ENCODE measurements at places on chromosomes 5 and 9.

DNA sequence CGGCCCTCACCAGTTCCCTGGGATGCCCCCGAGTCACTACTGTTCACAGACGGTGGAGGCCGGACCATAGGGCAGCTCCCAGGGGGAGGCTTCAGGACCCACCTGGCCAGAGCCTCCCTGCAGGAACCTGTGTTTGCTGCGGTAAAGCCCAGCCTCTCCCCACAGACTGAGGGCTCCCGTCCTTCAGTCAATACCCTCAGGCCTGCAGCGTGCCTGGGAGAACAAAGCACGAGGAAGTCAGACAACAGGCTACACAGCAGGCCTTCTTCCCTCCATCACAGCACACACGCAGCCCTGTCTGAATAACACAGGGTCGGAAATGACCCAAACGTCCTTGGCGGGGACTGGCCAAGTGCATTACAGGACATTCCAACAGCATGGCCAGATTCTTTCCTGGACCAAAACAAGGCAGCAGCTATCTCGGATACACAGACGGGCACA, 34.4 kb downstream of the COL23A1 start:
- no peak for DNase-seq
- no peaks in the 10 kb centered on the region for H3K27me3 ChIP-seq
- H3K27ac ChIP-seq: no peak overlapping the region
- H3K4me1 ChIP-seq: no peaks in the 10 kb centered on the region
- H3K36me3 ChIP-seq: no peaks in the 10 kb centered on the region
- H3K4me3 ChIP-seq: no peak overlapping the region

DNA sequence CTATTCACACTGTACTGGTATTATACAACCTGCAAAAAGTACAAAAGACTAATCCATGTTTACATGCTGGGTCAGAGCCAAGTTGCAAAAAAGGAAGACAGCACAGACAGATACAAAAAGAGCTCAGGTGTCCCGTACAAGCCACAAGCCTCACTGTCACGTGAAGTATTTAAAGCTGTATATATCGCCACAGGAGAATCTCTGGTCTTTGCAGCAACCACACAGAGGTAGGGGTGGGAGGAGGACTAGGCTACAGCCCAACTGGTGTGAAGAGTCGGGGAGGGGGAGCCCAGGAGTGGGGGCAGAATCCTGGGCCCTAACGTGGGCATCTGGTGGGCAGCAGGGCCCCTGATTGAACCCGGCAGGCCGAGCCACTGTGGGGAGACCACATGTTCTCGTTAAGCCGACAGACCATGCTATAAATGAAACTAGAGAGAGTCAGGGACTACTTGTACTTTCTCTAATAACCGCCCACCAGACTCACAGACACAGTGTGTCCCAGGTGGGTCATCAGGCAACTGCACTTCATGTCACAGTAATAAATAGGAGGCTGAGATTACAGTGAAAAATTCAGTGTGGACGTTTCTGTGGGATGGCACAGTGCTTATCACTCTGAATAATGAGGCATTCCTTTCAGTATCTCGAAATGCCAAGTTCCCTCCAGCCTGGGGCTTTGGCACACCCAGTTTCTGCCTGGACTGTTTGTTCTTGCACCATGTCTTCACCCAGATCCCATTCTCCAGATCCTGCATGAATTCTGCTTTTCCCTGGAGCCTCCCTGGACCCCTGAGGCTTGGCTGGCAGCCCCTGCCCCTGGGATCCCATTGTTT, 79.3 kb upstream of the SH3PXD2B start:
- no peaks in the 10 kb centered on the region for H3K27me3 ChIP-seq
- no peak overlapping the region for H3K4me3 ChIP-seq
- no peaks in the 10 kb centered on the region for H3K4me1 ChIP-seq
- DNase-seq: no peak

DNA sequence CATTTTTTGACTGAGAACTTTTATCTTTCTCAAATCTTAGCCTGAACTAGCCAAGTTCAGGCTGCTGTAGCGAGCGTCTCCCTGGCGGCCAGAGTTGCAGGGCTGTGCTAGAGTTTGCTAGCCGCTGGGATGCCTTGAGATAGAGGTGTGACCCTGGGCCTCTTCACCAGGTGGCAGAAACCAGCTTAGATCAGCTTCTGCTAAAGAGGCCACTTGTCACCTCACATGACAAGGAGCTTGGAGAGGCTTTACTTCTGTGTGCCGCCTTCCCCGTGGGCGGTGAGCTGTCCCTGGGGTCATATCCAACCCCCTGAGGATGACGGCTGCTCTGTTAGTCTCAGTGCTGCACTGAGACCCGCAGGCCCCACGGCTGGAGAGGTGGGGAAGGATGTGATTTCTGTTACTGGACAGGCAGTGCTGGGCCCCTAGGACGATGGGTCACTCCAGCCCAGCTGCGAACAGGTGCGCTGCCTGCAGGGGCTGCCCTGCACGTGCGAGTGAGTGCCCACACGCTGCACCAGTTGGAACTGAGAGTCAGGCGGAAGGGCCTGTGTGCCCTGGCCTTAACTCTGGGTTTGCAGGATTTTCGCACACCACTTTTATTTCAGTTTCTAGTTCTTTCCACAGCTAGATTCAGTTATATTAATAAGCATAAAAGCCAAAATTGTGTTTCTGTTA, 63.8 kb downstream of the EHMT1 start:
- no peaks in the 10 kb centered on the region for H3K4me1 ChIP-seq
- H3K36me3 ChIP-seq: no peaks in the 10 kb centered on the region
- H3K27me3 ChIP-seq: no peaks in the 10 kb centered on the region
- H3K27ac ChIP-seq: no peak overlapping the region
- H3K4me3 ChIP-seq: no peak overlapping the region

GRCh38 chr5:71475788-71476384, 20.4 kb downstream of the BDP1 start:
- H3K27ac ChIP-seq: no peak overlapping the region
- no peaks in the 10 kb centered on the region for H3K36me3 ChIP-seq
- no peak overlapping the region for H3K4me3 ChIP-seq

DNA sequence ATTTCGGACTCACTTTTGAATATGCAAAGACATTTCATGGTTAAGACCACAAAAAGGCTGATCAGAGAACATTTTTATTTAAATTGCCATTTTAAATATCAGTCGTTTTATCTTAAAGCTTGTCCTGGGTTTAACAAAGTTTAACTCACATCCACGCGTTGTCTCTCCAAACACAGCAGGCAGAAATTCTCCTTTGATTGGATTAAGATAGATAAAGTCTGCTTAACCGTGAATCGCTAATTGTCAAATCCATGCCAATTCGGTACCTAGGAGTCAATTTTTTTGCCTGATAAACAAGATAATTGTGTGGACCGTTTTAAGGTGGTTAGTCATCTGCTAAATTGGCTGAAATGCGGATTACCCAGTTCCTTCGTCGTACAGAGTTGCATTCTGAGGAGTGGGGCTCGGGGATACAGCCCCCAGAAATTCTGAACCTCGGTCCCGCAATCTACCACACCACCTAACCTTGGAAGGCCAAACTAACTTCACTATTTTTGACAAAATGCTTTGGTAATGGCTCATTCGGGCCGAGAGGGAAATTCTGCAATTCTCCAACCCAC, 665 bp upstream of the BTF3 start:
- no peaks in the 10 kb centered on the region for H3K27me3 ChIP-seq
- DNase-seq: no peak
- H3K4me3 ChIP-seq: peak overlapping the region; percentile 93
- no peaks in the 10 kb centered on the region for H3K4me1 ChIP-seq
- H3K27ac ChIP-seq: peak overlapping the region; percentile 91
- H3K36me3 ChIP-seq: no peaks in the 10 kb centered on the region

- no peaks in the 10 kb centered on the region for H3K4me1 ChIP-seq
- H3K27ac ChIP-seq: no peak overlapping the region
- H3K27me3 ChIP-seq: no peaks in the 10 kb centered on the region
- H3K4me3 ChIP-seq: no peak overlapping the region
- no peak for DNase-seq
- no peaks in the 10 kb centered on the region for H3K36me3 ChIP-seq
Measured at GRCh38 chr5:5480481-5481111, 58.1 kb downstream of the ICE1 start.

GRCh38 chr9:126317513-126317912, 9.1 kb upstream of the MVB12B start:
- H3K36me3 ChIP-seq: no peaks in the 10 kb centered on the region
- no peak overlapping the region for H3K4me3 ChIP-seq
- H3K4me1 ChIP-seq: no peaks in the 10 kb centered on the region
- DNase-seq: no peak

- no peak for DNase-seq
- H3K4me1 ChIP-seq: no peaks in the 10 kb centered on the region
- H3K36me3 ChIP-seq: no peaks in the 10 kb centered on the region
Measured at GRCh38 chr5:106397700-106398099, 1273.0 kb downstream of the EFNA5 start.

DNA sequence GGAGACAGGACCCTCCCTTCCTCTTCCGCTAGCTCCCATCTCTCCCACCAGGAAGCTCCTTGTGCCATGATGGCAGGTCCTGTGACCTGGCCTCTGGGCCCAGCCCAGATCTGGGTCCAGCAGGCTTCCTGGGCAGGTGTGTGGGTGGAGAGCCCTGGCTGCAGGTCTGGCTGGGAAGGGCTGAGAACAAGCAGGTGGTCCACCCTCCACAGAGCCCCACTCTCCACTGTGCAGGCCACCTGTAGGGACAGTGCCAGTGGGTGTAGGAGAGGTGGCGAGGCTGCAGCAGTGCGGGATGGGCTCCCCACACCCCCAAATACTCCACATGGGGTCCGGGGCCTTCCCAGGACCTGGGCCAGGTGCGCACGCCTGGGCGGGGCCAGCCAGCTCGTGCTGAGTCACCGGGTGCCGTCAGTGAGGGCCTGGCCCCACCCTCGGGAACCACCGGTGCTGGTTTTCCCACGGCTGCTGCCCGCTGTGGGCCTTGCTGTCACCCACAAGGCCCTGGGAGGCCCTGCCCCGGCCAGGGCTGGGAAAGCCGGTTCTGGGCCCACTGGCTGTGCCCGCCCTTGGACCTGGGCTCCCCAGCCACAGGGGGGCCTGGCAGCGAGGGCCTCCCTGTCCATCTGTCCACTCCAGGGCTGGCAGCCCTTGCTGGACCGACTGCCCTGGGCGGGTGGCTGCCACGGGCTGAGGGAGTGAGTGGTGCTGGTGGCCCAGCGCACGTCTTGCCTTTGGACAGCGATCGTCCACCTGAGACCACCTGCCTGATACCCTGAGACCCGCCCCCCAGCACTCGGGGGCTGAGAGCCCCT, 9.3 kb upstream of the NRARP start:
- H3K4me1 ChIP-seq: no peaks in the 10 kb centered on the region
- no peaks in the 10 kb centered on the region for H3K36me3 ChIP-seq
- H3K4me3 ChIP-seq: no peak overlapping the region
- no peaks in the 10 kb centered on the region for H3K27me3 ChIP-seq
- no peak for DNase-seq

DNA sequence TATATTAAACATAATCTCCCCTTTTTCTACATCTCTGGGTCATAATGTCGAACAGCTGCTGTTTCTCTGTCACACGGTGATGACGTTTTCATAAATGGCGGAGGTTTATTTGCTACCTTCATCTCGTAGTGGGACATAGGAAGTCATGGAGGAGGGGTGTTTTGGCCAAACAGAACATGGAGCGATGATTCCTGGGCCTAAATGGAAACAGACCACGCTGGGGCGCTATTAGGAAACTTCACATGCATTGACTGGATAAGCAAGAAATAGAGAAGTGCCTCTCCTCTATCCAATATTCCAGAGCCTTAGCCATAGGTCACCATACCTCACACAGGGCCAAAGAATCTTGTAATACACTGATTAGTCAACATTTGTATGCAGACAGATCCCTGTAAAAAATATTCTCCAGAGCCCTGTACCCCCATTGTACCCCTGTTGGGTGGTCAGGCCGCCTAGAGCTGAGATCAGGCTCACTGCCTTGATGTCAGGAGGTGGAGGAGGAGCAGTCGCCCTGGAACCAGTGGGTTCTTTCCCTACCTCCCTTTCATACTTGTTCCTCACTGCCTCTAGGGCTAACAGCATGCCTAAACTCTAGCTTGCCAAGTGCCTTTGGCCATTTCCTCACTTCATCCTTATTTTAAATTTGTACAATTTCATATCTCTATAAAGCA, 77.8 kb upstream of the SPIN1 start:
- no peak for DNase-seq
- no peak overlapping the region for H3K4me3 ChIP-seq
- H3K27me3 ChIP-seq: no peaks in the 10 kb centered on the region
- no peaks in the 10 kb centered on the region for H3K36me3 ChIP-seq
- no peak overlapping the region for H3K27ac ChIP-seq

DNA sequence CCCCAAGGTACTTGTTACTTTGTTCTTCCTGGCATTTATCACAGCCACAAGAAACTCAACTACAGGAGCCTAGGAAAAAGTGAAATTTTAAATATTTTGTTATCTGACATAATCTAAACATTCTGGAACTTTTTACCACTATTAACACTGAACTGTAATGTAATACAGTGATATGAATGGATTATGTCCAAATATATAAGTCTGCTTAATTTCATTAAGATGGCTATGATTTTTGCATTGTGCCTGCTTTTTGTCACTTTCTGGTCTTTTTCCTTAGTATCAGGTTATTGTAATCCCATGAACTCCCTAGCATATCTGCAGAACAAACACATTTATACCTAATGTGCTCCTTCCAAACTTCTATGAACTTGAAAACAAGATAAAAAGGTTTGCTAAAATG, 35.8 kb downstream of the PJA2 start:
- no peak for DNase-seq
- H3K27ac ChIP-seq: no peak overlapping the region
- no peaks in the 10 kb centered on the region for H3K36me3 ChIP-seq
- no peaks in the 10 kb centered on the region for H3K27me3 ChIP-seq
- no peaks in the 10 kb centered on the region for H3K4me1 ChIP-seq
- no peak overlapping the region for H3K4me3 ChIP-seq

- no peaks in the 10 kb centered on the region for H3K36me3 ChIP-seq
- DNase-seq: no peak
- H3K4me1 ChIP-seq: no peaks in the 10 kb centered on the region
Measured at GRCh38 chr5:60230456-60230855, 336.9 kb upstream of the PDE4D start.

DNA sequence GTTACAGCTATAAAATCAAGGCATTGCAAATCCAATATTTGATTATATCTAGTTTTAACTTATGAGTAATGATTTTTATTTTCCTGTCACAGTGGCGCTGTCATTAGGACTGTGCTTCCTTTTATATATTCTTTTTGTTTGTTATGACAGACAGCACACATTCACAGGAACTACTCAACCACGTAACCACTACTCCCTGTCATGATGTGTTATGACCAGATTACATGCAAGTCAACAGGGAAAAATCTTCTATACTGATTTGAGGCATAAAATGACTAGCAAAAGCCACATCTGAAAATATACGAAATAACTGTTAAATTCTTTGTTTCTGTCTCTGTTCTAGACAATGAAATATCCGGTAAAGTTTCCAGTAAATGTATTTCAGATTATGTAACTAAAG, 25.4 kb downstream of the SREK1 start:
- no peaks in the 10 kb centered on the region for H3K4me1 ChIP-seq
- no peak overlapping the region for H3K4me3 ChIP-seq
- no peaks in the 10 kb centered on the region for H3K36me3 ChIP-seq
- DNase-seq: no peak
- no peak overlapping the region for H3K27ac ChIP-seq

GRCh38 chr5:176948458-176948857, 49.3 kb upstream of the HK3 start:
- H3K36me3 ChIP-seq: no peaks in the 10 kb centered on the region
- no peak overlapping the region for H3K4me3 ChIP-seq
- no peaks in the 10 kb centered on the region for H3K27me3 ChIP-seq
- no peak for DNase-seq
- no peaks in the 10 kb centered on the region for H3K4me1 ChIP-seq

GRCh38 chr5:170697031-170697430, 86.5 kb upstream of the GABRP start:
- H3K4me1 ChIP-seq: no peaks in the 10 kb centered on the region
- H3K36me3 ChIP-seq: no peaks in the 10 kb centered on the region
- H3K27me3 ChIP-seq: no peaks in the 10 kb centered on the region
- no peak for DNase-seq
